GM06990 (cell line): ENCODE measurements at places on chromosomes 11 and 22.

GRCh38 chr11:79189601-79190000 lies 251.2 kb downstream of the TENM4 start:
- DNase-seq, result no peak

DNA sequence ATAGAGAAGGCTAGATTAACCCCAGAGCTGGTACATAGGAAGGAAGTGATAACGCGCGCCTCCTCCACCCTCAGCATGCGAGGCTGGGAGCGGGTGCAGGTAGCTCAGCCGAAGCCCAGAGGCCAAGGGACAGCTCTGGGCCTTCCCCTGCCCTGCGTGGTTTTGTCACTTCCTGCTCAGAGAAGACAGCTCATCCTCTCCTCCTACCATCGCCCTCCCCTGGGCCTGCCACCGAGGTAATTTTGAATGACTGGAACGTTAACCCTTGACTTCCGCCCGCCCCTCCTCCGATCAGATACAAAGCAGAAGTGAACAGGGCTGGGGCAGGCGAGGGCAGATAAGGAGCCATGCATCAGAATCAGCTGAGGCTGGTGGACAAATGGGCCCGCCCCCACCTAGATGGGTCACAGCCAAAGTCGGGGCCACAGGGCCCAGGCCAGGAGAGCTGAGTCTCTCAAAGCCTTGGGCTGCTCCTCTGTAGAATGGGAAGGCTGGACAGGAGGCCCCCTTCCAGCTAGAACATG lies 1.6 kb downstream of the RAC2 start:
- peak; percentile 83 for DNase-seq

DNA sequence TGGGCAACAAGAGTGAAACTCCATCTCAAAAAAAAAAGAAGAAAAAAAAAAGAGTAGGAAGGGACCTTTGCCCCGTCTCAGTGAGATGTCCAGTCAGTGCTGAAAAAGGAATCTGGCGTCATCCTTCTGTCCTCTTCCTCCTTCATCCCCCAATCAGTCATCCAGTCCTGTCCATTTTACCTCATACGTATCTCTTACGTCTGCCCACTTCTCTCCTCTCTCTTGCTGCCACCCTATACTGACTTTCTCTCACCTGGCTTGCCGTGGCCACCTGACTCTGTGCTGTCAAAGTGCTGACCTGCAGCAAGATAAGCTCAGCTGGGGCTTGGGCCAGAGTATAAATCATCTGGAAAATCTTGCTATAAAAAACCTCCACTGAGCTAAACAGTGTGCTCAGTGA lies 13.6 kb downstream of the SEPTIN3 start:
- no peak for DNase-seq

DNA sequence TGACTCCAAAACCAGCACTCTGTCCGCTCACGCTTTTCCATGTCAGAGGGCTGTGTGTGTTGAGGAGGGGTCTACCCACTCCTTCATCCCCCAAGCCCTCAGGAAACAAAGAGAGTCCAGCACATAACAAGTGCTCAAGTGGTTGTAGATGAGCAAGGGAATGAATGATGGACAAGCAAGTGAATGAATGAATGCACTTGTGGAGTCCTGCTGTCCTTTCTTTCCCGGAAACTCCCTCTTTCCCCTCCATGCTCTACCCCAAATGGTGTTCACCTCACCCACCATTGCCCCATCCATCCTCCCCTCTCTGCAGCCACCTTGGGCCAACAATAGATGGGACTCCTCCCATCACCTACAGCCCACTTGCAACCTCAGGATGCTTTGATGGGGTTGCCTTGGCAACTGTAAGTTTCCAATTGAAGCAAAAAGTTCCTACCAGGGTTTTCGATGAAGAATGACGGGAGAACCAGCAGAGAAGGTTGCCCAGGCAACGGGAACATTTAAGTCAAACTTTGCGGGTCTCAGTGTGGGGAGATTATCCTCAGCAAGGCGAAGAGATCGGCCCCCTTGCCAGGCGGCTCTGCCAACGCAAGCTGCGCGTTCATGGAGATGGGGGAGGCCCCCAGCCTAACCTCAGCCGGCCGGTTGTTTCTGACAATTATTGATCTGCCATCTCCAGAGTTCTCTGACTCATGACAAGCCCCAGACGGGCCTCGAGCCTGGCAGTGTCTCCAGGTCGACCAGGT lies 51.1 kb downstream of the MCM5 start:
- DNase-seq, result no peak

DNA sequence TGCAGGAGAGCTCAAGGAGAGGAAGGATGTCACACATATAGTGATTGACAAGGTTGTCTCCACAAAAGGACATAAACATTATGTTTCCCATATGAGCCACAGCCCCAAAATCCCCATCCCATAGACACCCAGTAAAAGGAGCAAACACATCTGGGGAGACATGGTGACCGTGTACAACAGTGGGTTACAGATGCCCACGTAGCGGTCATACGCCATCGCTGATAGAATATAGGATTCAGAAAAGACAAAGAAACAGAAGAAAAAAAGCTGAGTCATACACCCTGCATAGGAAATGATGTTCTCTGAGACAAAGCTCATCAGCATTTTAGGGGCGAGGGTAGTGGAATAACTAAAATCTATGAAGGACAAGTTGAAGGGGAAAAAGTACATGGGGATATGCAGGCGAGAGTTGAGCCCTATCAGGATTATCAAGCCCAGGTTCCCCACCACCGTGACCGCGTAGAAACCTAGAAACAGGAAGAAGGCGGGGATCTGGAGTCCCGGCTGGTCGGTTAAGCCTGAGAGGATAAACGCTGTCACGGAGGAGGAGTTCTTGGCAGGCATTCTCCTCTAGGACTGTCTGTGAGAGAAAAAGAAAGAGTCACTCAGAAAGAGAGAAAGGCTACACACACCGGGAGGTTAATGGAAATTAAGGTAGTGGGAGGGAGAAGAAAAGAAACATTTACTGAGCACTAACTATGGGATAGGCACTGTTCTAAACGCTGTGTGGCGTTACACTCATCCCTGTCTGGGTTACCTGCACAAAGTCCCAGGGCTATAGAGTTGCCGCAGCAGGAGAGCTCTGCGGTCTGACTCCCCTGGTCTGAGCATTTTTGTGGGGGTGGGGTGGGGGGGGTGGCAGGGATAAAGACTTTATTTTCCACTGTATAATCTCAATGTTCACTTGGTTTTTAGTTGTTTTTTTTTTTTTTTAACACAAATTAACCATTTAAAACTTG lies 36.1 kb upstream of the OR8B8 start:
- DNase-seq, result no peak

GRCh38 chr11:120123946-120124345 lies 14.0 kb downstream of the TRIM29 start:
- DNase-seq, result no peak

GRCh38 chr11:134499990-134500389 lies 87.9 kb upstream of the B3GAT1 start:
- no peak for DNase-seq
